ENCODE measurements at places on chromosomes 16 and 17.

GRCh38 chr17:49365667-49366066 is 3.6 kb upstream of the ZNF652 start:
- DNase-seq = no peak

DNA sequence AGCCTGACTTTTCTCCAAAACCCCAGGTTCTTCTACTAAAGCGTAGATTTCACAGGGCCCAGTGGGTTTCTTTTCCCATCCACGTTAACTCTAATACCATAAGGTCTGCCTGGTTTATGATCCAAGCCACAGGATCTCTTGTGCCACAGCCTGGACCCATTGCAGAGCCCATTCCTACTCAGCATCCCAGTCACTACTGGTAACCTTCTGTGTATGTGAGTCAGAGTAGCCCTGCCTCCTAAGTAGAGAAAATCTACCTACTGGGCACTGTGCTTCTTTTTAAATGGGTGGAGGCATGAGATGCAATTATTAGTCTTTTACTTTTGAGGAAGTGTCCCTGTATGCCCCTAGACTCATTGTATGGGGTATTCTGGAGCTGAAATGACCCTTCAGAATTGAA is 13.5 kb downstream of the CCL11 start:
- DNase-seq = no peak

- DNase-seq = no peak
These were observed 1.5 kb downstream of the TNFSF12 start for GRCh38 chr17:7550344-7550743.

DNA sequence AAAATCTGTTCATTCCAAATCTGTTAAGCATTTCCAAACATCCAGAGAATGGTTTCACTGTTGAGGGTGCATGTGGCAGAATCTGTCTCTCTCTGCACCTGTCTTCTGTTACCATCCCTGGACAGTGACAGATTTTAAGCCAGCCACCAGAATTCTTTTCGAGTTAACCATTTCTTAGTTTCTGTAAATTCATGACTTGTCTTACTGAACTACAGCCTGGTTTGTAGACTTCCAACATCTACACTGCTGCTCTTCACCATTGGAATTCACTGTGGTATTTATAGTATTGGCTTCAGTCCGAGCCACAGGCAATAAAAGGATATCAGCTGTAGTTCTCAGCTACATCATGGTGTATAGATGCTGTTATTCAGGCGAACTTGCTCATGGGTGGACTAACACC is 47.6 kb downstream of the GOSR1 start:
- no peak for DNase-seq

- DNase-seq = no peak
These were observed 44.0 kb downstream of the IRX6 start for GRCh38 chr16:55367866-55368603.

DNA sequence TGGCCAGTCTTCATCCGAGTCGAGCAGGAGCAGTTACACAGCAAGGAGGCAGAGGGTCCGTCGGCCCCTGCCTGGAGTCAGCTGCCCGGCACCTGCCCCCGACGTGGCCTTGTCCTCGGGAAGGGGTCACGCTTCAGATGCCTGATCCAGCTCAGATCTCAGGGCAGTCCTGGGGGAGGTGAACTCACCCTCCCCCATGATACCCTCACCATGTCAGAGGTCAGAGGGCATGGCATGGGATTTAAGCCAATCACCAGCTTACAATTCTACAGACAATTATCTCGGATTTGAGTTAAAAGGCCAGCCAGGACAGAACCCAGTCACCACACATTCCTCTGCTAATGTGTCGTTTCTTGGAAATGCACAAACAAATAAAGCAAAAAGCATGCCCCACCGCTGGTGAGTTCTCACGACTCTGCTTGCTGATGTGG is 211.3 kb downstream of the FOXL1 start:
- DNase-seq = no peak

- no peak for DNase-seq
These were observed 1.5 kb downstream of the SLC13A5 start for GRCh38 chr17:6711681-6712057.

DNA sequence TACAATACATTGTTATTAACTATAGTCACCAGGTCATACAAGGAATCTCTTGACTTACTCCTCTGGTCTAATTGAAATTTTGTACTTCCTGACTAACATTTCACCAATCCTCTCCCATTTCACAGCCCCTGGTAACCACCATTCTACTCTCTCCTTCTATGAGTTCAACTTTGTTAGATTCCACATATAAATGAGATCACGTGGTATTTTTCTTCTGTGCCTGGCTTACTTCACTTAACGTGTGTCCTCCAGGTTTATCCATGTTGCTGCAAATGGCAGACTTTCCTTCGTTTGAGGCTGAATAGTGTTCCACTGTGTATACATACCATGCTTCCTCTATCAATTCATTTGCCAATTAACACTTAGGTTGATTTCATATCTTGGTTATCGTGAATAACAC is 128.5 kb downstream of the CHD9NB start:
- DNase-seq = no peak

DNA sequence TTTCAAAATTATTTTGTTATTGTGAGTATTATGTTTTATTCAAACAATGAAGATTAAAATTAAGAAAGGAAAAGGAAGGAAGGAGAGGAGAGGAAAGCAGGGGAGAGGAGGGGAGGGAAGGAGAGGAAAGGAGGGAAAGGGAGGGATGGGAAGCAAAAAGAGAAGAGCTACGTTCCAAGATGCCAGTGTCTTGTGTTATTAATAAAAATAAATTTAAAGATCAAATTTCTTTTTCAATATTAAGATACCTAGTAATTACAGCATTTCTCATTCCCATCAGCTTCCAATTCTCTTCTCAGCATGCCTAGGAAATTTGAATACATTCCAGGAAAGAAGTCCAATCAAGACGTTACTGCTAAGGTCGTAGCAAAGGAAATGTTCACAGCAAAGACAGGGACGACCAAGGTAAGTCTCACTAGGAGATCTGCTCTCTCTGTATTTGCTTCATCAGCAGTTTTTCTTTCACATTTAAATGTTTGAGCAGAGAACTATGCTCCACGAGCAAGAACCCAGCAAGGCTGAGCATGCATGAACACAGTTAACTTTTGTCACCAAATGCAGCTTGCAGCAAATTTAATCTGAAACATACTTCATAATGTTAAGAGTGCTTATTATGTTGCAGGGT is 63.3 kb upstream of the HLF start:
- no peak for DNase-seq

GRCh38 chr17:19248151-19248927 is 11.2 kb downstream of the EPN2 start:
- no peak for DNase-seq

DNA sequence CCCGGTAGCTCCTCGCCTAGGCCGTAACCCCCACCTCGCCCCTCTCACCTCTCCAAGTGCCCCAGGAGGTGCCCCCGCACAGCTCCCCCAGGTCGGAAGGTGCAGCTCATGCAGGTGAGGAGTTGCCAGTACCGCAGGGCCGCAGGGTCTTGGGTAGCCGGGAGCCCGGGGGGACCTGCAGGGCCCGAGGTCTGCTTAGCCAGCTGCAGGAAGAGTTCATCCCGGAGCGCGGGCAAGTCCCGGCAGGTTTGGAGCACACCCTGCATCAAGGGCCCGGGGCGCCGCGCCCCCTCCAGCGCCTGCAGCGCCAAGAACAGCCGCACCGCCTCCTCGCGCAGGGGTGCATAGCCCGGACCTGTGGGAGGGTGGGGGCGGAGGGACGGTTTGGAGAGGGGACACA is 4.8 kb downstream of the PLEKHH3 start:
- DNase-seq = no peak
